ENCODE measurements at places on chromosomes 6 and 20.

- DNase-seq: peak; percentile 62
These were observed 25.9 kb downstream of the PPARD start for GRCh38 chr6:35368038-35368887.

- DNase-seq: no peak
These were observed 1.3 kb downstream of the SLA2 start for GRCh38 chr20:36644706-36645095.

DNA sequence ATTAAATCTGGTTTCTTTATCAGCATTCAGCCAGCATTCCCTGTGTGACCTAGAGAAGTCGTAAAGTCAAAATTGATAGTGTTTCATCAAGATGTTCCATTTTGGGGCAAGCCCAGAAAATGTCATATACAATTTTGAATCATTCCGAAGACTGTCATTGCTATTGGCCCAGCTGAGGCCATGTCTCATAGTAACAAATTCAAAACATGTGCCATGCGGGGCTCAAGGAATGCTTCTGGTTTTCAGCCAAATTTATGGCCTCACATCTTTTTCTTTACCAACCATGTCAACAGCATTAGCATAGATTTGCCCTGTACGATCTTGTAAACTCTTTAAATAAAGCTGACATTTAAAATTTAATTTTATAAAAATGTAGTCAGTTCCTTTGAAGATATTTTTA, 314.7 kb downstream of the PAX1 start:
- DNase-seq: no peak

DNA sequence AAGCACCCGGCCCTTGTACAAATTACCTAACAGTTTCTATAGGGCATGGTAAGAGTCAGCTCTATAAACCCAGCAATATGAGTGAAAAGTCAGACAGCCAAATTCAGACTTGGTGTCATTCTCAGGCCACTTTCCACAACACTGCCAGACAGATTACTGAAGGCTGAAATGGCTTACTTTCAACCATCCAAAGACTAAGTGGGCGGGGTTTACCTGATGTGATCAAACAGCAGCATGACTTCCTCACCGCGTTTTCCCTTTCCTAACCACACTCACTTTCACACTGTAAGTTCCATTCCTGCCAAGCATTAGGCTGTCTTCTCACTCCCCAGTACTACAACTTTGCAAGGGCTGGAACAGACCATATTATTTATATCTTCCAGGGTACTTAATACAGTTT, 85.9 kb downstream of the SMLR1 start:
- no peak for DNase-seq

GRCh38 chr6:126824226-126824625, 294.2 kb upstream of the RSPO3 start:
- peak; percentile 41 for DNase-seq

DNA sequence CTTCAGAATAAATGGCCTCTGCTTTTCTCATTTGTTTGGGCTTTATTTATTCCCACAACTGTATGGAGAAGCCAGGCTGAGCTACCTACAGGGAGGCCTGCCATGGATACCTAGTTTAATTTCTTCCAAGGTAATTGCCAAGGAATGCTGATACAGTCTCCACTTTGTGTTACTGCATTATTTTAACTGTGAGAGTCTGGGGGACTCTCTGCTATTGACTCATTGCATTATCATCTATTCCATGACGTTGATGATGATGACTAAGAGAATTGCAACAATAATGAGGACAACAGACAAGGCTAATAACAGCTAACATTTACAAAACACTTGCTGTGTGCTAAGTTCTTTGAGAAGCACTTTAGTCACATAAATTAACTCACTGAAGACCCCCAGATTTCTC, 88.3 kb upstream of the COL21A1 start:
- peak; percentile 34 for DNase-seq

DNA sequence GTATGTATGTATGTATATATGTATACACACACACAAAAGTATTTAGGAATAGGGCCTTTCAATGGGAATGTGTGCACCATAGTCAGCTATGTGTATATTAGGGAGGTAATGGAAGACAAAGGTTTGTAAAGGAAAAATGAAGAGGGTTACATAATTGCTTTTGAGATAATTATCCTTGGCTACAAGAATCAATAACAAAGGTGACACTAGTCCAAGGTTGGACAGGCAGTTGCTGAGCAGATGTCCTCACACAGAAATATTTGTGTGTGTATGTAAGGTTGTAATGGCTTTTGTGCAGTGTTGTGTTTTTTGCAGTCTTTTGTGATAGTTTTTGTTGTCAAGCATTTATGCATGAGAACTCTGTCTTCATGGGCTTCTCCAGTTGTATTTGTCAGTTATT, 157.9 kb upstream of the MARCKS start:
- DNase-seq: no peak

DNA sequence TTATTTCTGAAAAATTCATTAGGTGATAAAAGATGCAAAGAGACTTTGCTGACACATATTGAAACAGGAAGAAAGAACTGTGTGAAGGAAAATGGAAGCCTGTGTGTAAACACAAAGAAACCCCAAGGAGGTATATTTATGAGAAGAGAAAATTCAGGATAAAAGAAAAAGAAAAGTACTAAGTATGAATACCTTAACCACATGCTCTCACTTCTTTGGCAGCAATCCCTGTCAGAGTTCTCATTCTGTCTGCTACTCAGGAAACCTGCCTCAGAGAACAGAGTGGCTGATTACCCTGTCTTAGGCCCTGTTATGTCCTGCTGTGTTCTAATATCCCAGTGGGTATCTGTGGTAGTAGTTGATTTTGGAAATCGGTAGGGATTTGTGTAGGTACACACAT, 457.9 kb downstream of the TBC1D32 start:
- no peak for DNase-seq
